Ovary (tissue), 10 donors: ENCODE measurements at places on chromosomes 5 and 9.

DNA sequence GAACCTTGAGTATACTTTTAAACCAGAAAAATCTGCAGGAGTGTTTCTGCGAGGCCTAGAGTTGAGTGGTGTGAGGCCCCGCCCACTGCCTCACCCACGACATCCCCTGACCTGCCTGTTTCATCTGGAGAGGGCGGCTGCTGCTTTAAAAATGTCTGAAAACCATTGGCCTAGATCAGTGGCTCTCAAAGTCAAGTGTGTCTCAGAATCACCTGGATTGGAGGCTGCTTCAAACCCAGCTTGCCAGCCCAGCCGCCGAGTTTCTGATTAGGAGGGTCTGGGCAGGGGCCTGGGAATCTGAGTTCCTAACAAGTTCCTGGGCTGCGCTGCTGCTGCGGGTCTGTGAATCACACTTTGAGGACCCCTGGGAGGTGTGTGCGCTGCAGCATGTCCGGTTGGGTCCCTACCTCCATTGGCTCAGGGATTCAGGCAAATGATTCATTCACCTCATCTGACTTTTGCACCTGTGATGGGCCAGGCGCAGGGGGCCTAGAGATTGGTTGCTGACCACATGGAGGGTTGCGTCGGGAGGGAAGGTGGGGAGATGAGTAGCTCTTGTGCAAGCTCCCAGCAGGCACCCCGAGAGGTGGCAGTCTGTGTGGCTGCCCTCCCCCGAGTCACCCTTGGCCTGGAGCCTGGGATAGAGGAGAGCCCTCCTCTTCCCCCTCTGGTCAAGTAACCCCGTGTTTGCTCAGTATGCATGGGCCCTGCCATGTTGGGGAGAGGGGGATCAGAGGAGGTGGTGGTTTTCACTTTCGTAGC, 27.6 kb upstream of the HMCN2 start:
- DNase-seq, result no peak

DNA sequence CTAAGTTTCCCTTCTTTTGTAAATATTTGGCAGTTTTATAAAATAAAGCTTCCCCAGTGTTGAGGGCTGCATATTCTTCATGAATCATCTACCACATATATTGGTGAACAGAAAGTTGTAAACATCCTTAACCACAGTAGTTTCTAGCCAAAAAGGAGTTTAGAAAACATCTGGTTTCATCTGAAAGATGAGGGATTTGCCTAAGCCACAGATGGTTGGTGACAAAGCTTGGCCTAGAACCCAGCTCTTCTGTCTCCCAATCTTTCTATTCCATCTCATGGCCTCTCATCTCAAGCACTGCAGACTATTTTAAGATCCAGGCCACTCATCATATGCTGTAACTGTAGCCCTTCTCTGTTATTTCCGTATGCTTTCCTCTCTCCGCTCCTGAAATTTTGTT, 232.3 kb upstream of the TRPM3 start:
- no peak for DNase-seq

DNA sequence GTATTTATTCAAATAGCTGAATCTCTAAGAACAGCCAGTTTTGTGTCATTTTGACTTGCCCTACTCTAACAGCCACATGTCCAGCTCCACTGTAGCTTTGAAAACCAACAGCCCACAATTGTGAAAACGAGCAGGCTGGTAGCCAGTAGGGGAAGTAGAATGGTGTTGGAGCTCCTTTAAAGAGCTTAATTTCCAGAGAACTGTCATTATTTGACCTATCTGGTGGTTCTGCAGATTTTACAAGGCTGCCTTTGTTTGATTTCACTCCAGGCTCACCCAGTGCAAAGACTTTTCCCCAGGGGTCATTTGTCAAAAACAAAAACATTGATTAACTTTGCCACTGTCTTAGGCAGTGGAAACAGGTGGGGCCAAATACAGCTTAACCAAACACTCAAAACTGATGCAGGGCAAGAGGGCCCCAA, 3.2 kb upstream of the PJA2 start:
- DNase-seq, result no peak

DNA sequence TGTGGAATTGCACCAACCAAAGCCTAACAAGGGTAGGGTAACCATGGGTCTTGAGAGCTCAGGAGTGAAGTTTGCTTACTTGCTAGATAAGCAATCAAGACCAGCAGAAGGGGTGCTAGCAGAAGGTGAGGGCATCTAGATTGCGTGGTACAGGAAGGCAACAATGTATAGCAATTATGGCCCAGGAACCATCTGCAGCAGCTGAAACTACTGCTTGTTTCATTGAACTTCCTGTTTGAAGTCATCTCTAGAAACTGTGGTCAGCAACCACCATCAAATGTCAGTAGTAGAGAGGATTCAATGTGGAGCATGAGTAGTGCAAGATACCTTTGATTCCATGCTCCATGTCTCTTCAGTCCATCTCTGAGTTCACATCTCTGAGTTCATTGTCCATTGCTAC, 462.1 kb upstream of the GRAMD2B start:
- no peak for DNase-seq

GRCh38 chr9:96495341-96495740, 45.4 kb downstream of the HABP4 start:
- DNase-seq, result peak; percentile 8

- DNase-seq, result no peak
These were observed 400.7 kb downstream of the KIAA0825 start for GRCh38 chr5:94217745-94218144.

DNA sequence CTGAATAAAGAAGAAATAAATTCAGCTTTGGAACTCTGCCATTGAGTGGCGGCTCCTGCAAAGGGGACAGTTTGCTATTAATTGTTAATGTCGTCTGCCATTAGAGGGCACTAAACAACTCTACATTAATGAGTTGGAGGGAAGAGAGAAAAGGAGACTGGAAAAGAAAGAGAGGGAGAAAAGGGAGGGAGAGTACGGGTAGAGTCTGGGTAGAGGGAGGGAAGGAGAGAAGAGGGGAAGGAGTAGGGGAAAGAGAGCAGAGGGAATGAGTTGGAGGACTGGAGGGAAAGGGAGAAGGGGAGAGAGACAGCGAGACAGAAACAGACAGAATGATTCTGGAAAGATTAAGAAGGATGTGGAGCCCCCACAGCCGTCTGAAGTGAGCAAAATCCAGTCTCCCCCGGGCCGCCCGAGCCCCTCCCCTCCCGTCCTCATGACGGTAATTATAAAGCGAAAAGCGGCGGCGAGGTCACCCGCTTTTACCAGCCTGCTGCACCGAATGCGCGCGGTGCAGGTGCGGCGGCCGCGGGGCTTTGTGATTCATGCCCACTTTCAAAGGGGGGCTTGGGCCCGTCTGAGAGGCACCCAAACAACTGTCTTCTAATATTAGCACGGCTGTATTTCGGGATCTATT, 1.9 kb upstream of the FST start:
- DNase-seq, result peak; percentile 24

DNA sequence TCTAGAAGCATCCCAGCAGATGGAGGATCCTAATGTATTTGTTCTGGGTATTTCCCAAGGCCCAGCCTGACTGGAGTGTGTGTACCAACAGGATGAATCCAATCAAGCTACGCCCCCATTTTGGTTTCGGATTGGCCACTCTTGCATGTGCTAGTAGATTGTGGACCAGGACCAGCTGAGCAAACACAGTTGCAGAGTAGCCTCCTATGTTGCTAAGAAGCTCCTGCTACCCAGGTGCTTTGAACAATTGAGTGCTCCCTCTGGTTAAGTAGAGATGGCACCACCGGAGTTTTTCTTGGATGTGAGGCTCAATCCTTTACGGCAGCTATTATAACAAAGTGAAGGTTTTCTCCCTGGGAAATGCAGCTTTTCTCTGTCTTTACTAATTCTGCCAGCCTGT, 204.5 kb downstream of the NTRK2 start:
- no peak for DNase-seq

DNA sequence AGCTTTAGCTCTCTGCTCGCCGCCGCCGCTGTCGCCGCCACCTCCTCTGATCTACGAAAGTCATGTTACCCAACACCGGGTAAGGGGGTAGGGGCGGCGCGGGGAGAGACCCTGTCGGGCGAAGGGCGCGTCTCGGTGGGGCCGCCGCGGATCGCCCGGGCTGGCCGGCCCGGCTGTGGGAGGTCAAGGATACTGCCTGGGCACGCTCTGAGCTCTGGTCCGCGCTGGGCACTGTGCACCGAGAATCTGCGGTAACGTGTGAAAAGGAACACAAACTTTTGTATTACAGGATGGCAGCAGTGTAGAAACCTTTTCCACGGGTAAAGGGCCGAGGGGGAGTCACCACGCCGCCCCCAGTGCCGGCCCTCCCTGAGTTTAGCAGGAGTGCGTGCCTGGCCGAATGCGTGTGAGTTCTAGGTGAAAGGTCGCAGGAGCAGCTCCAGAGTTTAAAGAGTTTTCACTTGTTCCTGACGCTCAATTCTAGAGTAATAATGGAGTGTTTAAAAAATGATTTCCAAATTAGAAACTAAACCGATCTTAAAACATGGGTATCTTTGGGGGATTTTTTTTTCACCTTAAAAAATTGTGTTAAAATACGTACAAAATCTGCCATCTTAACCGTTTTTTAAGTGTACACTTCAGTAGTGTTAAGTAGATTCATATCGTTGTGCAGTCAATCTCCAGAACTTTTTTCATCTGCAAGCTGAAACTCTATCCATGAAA, at the start of gene HSDL2:
HSDL2 (plus strand) TSS at position 7 of the 723 bp plus-strand sequence; CDS start at position 63, 56 bp downstream.
- DNase-seq, result no peak

GRCh38 chr5:131521252-131521651, 113.8 kb downstream of the RAPGEF6 start:
- no peak for DNase-seq

DNA sequence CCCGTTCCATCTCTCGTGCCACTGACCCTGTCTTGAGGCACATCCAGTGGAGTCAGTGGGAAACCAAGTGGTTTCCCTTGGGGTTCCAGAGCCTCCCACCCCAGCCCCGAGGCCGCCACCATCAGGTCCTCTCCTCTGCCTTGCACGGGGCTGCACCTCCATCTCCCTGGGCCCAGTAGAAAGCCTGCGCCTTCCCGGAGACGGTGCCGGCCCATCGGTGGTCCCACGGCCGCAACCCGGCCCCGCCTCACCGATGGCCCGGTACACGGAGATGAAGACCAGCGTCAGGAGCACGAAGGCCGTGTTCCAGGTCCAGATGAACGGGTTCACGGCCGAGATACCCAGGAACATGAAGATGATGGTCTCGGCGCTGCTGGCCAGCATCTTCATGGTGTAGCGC, 40.0 kb downstream of the EXOC3 start:
- DNase-seq, result no peak

- no peak for DNase-seq
These were observed 7.3 kb upstream of the TCF7 start for GRCh38 chr5:134106991-134107701.

- DNase-seq, result no peak
These were observed 5.6 kb downstream of the MEGF9 start for GRCh38 chr9:120708526-120709224.

GRCh38 chr9:110058304-110058953, 149.5 kb downstream of the C9orf152 start:
- DNase-seq, result no peak

DNA sequence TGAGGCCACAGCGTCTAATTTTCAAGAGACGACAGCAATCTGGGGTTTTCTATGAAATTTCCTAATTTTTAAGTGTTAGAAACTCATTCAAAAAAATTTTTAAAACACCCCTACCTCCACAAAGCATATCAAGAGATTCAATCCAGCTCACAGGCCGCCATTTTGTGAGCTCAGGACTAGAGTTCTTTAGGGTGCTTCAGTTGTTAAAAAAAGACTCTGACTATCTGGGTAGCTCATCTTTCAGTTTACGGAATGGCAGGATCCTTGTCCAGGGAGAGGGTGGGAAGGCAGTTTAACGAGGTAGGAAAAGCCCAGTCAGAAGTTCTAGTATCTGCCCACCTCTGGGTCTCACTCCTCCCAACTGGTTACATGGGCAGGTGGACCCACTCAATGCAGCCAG, 43.1 kb downstream of the CAMK2A start:
- DNase-seq, result no peak

DNA sequence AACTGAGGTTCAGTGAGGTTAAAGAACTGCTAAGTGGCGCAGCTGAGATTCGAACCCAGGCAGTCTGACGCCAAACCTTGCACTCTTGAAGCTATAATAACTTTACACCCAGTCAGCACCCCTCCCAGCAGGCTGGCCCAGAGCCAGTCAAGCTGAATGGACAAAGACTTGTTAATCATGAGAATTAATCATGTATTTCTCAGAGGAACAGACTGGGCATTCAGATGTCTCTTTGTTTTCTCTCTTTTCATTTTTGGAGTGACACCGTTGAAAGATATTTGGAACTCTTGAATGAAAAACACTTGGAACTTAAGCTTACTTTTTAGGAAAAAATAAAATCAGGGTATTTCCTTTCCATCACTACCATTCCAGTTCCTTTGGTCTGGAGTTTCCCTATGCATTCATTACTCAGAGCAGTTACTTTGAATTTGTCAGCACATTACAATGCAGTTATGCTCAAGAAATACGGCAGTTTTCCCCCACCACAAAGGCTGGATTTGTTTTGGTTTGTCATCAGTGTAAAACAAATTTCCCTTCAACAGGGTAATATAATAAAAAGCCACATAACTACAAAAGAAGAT, 22.6 kb upstream of the MAMDC2 start:
- no peak for DNase-seq

DNA sequence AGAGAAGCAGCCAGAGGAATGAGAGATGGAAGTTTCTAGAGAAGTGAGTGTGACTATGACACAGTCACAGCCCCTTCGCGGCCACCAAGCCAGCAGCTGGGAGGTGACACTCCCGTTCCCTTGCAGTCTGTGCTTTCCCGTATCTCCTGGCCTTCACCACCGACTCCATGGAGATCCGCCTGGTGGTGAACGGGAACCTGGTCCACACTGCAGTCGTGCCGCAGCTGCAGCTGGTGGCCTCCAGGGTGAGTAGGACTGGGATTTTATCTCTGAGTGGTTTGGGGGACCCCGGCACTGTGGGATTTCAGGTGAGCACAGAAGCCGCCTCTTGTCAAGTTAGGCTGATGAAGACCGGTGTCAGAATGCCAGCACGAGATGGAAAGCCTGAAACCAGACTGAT, 12.1 kb upstream of the SLC2A8 start:
- DNase-seq, result no peak

DNA sequence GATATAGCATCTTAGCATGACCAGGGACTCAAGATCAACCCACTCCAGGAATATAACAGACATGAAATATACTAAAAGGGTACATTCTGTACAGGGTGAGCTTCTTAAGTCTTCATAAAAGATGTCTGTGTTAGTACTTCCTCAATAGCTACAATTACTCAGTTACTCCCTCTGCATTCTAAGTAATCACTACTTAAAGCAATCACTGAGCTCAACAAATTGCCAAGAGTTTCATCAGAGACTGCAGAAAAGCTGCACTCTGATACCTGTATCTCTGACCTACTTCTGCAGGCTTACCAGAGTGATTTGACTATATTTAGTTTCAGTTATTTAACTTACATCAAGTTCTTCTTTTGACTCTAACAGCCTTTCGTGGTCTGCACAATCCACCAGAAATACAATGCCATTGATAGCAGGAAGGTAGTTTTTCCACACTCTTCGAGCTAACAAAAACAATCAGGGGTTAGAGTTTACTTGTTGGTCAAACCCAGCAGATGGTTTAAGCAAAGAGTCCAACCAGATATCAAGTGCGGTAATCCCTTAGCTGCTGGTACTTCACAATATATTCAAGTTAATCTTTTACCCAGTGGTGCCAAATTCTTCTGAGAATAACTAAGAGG, 23.3 kb downstream of the SAR1B start:
- DNase-seq, result no peak
